ENCODE measurements at places on chromosomes 6 and 20.

- DNase-seq = no peak
These were observed 3.7 kb downstream of the NAA20 start for GRCh38 chr20:20020908-20021307.

GRCh38 chr6:84224251-84224650 is 3.2 kb downstream of the CEP162 start:
- DNase-seq = no peak

DNA sequence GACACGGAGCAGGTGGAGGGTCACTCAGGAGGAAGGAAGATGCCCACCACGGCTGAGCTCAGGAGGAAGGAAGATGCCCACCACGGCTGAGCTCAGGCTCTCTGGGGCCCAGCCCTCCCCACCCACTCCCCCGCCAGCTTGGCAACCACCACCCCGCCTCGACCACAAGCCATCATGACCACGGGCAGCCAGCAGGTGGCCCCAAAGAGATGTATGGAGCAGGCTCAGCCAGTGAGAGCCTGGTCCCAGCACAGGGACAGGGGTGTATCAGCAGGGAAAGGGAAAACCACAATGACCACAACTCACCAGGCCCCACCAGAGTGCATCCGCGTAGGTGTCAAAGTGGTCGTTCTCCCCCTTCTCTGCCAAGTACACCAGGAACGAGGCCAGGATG is 30.4 kb downstream of the KCNQ2 start:
- DNase-seq = no peak

DNA sequence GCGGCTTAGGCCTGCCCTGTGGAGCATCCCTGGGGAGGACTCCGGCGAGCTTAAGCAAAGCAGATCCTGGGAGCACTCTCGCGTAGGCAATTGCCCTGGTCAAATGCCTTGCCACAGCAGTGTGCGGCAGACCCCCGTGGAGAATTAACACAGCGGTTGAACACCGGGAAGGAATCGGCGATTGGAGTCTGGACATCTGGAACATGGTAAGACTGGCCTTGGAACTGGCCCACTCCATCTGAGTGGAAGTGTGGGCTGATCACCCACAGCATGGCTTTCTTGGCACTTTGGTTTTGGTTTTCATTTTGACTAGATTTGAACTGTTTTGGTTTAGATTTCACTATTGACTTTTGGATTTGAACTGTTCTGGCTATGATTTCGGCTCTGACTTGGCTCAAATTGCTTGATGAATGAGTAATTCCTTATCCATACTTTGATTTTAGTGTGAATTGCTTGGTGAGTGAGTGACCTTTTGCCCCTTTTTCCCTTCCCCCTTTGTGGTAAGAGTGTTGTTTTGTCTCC is 300.7 kb downstream of the RNGTT start:
- no peak for DNase-seq

DNA sequence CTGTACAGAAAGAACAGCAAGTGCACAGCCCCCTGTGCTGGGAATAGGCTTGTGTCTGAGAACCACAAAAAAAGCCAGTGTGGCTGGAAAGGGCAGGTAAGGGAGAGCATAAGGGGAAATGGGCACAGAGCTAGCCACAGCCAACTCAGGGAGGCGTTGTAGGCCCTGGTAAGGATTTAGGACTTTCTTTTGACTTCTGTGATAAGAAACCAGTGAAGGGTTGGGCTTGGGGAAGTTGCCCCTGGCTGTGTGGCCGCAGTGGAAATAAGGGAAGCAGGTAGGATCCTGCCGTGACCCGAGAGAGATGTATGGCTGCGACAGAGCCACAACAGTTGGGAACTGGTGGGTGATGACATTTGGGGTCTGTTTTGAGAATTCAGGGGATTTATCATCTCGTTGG is 30.0 kb upstream of the PHACTR2 start:
- DNase-seq = no peak

DNA sequence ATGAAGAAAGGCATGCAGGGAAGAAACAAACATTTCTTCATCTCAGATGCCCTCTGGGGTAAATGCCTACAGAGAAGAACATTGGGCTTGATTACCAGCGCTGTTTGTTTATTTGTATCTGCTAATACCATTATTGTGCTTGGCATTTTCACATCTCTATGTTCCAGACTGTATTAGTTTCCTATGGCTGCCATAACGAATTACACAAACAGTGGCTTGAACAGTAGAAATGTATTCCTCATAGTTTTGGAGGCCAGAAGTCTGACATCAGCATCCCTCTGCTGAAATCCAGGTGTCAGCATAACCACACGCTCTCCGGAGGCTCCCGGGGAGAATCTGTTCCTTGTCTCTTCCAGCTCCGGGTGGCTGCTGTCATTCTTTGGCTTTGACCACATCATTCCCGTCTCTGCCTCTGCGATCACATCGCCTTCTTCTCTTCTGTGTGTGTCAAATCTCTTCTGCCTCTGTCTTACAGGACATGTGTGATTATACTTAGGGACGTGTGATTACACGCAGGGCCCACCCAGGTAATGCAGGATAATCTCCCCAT is 241.6 kb upstream of the SUPT3H start:
- DNase-seq = no peak

DNA sequence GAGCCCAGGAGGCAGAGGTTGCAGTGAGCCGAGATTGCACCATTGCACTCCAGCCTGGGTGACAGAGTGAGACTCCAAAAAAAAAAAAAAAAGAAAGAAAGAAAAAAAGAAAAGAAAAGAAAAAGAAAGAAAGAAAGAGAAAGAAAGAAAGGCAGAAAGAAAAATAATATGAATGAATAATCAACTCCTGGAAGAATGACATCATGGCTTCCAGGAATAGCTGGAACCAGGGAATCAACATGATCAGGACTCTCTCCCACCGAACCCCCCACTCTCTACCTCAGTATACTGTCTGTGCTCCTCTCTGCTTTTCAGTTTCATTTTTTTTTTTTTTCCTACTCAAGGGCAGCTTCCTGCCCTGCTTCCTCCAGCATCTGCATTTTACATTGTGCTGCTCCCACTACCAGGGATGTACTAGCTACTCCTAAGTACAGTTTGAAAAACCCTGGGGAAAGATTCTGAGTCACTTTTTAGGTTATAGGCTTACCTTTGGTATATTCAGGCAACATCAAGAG is 19.7 kb upstream of the MTCL3 start:
- DNase-seq = no peak

DNA sequence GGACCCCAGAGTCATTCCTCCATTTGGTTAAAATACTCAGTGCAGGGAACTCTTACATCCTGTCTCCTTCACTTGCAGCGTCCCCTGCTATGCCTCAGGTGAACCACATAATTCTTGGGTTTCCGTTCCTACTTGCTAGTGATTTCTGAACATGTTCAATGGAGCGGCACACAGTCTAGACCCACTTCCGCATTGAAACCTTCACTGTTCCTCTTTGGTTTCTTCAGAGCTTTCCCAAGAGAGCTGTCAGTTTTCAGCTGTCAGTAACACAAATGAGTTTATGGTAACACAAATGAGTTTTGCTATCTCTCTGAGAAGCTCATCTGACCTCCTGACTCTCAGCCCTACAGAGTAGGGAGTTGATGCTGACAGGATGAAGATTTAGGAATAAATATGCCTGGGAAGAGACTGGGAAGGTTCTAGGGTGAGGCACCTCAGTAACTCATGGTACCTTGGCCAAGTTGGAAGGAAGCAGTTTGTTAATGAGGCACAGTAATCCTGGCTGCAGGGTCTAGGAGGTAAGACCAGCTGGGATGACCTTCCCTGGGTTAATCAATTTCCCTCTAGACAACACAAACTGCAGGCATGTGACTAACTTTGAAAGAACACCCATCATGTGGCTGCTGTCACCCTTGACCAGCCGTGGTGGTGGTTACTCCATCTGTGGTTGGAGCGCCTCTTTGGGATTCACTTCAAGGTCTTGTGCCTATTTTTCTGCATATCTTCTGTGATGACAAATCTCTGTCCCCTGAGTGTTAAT is 5.4 kb downstream of the SYS1 start:
- no peak for DNase-seq

DNA sequence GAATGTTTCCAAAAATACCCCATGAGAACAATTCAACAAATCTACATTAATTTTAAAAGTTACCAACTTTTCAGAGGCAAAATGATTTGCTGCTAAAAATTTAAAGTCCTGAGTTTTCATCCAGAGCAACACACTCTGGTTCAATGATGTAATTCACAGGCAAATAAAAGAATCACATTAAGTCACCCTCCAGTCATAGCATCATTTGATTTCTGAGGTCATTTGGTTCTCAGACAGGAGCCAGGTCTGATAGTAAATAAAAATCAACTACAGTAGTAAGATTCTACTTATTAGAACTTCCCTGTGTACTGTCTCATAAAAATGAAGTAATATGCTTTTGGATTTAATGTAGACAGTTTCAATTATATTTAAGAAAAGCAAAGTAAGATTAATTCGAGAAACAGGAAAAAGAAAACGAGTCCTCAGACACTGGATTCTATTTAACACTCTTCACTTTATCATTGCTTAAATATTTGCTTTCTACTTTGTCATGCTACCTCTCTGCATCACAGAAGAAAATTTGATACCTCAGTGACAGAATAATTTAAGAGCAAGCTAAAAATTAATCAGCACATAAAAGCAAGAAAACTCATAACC is 25.8 kb downstream of the MAP7 start:
- DNase-seq = no peak

GRCh38 chr6:12869816-12870432 is 153.4 kb downstream of the PHACTR1 start:
- DNase-seq = no peak

DNA sequence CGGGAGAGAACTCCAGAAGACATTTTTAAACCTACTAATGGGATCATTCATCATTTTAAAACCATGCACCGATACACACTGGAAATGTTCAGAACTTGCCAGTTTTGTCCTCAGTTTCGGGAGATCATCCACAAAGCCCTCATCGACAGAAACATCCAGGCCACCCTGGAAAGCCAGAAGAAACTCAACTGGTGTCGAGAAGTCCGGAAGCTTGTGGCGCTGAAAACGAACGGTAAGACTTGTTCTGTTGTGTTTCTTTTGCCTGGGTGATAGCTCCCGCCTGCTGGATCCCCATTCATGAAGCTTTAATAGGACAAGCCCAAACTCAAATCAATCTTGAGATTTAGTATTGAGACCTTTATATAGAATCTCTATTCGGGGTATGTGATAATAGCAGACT is 4.2 kb downstream of the TNFAIP3 start:
- no peak for DNase-seq

- DNase-seq = no peak
These were observed 25.4 kb upstream of the ASIP start for GRCh38 chr20:34215711-34216381.

DNA sequence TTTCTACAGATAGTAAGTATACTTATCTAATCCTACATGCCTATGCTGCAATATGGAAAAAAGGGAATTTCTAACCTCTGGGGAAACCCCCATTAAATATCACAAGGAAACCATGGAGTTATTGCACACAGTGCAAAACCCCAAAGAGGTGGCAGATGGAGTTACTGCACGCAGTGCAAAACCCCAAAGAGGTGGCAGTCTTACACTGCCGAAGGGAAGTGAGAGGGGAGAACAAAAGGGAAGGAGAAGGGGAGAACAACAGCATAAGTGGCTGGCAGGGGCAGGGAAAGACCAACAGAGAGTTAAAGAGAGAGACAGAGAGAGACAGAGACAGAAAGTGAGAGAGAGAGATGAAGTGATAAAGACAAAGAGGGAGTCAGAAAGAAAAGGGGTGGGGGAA is 43.8 kb upstream of the EIF2S2 start:
- no peak for DNase-seq

GRCh38 chr6:27720607-27721580 is 191.3 kb downstream of the OR2B2 start:
- no peak for DNase-seq

Measured in cortex of kidney (tissue), 1 donor.